ENCODE measurements at places on chromosomes 12 and 14.

DNA sequence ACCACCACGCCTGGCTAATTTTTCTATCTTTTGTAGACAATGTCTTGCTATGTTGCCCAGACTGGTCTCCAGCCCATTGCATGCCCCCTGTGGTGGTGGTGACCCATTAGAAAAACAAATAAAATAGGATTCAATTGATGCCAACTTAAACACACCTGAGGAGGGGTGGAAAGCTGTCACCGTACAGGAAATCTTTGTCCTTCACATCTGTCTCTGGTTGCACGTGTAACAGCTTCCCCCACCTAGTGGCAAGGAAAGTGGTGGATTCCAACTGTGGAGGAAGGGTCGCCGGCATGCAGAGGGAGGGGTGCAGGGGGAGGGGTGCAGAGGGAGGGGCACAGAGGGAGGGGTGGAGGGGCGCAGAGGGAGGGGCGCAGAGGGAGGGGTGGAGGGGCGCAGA, 26.1 kb upstream of the GPR68 start:
- no peak for DNase-seq

GRCh38 chr12:117076410-117077372, 22.5 kb downstream of the TESC start:
- DNase-seq, result no peak

DNA sequence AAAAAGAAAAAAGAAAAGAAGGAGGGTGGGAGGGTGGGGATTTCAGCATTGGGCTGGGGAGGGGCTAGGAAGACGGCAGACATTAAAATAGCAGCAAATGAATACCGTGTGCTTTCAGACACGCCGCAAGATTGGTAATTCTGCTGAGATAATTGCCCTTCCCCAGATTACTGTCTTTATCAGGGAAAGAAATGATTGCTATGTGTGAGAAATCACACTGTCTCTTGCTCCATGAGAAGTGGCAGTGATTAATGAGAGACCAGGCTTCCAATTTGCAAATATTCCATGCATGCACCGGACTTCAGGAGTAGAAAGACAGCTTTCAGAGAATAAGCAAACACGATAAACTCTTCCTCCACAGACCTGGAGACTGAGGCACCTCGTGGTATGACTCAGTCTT, 7.6 kb upstream of the KCNA5 start:
- DNase-seq, result no peak

DNA sequence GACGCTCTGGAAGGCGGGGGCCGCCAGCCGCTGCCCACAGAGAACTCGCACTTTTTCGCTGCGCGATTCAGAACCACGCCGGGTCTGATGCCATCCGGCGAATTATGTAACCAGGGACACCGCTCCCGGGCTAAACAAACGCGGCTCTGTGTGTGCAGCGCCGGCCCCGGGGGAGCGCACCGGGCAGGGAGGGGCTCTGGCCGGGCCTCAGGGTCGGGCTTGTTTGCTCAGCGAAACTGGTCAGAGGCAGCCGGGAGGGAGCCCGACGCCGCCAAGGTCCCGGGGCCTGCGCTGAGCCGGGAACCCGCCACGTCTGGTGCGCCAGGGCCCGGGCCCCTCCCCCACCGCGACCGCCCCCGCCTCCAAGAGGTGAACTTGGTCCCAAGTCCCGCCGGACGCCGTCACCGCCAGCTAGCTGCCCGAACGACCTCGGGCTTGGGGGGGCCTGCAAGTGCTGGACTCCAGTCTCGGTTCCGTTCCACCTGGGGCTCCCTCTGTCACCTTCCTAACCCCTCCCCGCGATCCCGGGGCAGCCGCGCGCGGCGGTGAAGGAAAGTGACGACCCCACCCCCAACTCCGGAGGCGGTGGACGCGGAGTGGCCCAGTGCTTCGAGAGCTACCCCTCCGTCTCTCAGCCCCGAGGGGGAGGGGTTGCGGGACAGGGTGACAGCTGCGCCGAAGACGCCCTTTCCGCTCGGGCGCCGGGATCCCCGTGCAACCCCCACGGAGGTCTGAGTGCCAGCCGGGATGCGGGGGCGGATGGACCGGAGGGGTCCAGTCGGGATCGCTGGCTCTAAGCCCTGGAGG, 848 bp downstream of the CTDSP2 start:
- DNase-seq, result no peak

DNA sequence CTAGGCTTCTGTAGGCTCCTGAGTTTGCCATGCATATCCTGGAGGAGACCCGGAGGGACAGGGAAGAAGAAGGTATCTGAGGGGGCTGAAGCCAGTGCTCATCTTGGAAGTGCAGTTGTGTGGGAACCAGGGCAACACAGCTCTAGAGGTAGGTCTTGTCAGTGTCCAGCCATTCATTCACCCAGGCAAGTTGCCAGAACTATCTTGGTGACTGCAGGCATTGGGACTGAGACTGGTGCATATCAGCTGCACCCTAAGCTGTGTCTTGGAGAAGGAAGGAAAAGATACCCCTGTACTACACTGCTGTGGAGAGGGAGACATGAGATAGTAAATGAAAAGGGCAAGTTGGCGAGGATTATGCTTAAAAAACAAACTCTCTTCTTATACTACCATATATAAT, 4.9 kb upstream of the WIF1 start:
- DNase-seq, result no peak

DNA sequence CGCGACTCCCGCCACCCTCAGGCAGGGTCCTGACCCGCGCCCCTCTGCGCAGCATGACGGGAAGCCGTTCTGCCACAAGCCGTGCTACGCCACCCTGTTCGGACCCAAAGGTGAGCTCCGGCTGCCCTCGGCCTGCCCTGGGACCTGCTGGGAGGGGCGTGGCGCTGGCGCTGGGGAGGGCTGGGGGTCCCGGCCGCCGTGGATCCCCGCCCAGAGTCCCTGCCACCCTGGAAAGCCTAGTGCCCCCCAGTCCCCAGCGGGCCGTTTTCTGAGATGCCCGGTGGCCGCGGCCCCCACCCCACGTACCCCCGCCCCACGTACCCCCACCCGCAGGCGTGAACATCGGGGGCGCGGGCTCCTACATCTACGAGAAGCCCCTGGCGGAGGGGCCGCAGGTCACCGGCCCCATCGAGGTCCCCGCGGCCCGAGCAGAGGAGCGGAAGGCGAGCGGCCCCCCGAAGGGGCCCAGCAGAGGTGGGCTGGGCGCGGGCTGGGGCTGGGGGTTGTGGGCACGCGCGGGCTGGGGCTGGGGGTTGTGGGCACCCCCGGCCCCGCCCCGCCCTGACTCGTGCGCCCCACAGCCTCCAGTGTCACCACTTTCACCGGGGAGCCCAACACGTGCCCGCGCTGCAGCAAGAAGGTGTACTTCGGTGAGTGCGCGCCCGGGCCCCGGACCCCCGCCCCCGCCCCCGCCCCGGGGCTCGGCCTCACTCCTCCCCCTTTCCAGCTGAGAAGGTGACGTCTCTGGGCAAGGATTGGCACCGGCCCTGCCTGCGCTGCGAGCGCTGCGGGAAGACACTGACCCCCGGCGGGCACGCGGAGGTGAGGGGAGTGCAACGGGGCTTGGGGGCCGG, 4.0 kb downstream of the CRIP2 start:
- DNase-seq, result no peak

DNA sequence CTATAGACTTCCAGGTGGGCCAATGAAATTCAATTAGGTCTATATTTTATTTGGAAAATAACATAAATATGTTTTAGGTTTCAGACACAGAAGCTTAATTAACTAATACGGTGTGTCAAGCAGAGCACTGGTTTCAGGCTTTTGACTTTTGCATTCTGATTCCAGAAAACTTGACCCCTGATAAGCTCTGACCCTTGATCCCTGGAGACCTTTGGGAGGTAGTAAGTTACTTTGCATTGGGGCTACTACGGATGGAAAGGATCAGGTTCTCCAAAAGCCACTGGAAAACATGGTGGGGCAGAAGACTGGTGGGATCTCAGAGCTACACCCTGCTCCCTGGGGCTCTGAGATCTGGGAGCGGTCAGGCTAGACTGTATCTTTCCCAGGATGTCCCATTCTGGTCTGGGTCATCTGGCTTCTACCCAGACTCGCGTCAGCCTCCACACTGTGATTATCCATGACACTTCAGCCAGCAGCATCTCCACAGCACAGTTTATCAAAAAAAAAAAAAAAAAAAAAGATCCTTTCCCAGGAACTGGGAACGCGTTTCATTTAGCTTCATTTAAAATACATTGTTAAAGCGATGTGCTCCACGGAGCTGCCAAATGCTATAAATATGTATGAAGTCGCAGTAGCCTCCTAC, 17.8 kb upstream of the EMP1 start:
- DNase-seq, result no peak

DNA sequence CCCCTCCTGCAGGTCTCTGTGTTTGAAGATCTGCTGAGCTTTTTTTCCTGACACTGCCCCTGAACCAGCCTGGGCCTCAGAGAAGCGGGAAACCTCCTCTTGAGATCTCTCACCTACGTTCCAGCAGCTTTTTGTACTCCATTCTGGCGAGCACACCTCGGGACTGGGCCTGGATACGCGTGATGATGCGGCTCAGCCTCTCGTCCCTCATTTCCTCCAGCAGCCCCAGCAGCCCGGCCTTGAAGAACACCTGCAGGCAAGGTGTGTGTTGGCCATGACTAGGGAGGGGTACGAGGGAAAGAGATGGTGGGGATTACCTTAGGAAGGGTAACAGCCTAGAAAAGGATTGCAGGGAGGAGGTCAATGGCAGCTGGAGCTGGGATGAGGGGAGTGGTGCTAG, 10.3 kb downstream of the MYH7 start:
- DNase-seq, result no peak
